ENCODE measurements at places on chromosomes 5 and 9. TPM values are rescaled to one million over a fixed set of nuclear protein-coding genes. Genes with fewer than 3 reads are reported as not detected.

Gene GABRA1
- not detected for total RNA-seq

DNA sequence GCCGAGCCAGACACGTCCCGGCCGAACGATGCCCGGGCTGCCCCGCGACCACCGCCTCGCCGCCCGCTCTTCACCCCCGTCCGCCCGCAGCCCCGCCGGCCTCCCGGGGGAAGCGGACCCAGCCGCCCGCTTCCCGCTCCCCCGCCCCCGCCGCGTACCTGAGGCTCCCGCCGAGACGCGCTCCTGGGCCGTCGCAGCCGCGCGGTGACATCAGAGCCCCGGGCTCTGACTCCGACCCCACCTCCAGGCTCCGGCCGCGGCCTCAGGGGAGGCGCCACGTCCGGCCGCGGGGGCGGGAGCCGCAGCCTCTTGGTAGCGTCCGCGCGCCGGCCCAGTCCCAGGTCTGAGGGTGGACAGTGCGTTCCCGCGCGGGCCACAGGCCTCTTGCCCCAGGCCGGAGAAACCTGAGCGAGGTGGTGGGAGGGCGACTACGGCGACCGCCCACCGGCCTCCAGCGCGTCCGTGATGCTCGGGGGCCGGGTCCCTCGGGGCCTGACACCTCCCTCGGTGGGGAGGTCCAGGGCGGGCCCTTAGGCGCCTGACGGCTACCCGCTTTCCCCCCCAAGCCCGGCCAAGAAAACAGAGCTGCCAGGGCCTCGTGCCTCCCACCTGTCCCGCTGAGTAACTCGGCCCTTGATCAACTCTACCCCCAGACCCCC is at the start of gene SHROOM1:
TSS of gene SHROOM1 (minus strand) at position 212 of the 659 bp plus-strand sequence. CDS start 4,507 bp downstream, outside the sequence.
- H3K27ac ChIP-seq, result peak within 1 kb of the TSS; percentile 56
- DNase-seq, result peak; percentile 98
- H3K36me3 ChIP-seq, result no peaks in the 10 kb centered on the region
- H3K4me3 ChIP-seq, result peak within 1 kb of the TSS; percentile 85
- peaks cover 6% of the 10 kb centered on the region for H3K4me1 ChIP-seq

GRCh38 chr5:88685591-88686541 is 197.1 kb downstream of the MEF2C start:
- H3K27me3 ChIP-seq, result peaks cover 100% of the 10 kb centered on the region
- H3K4me3 ChIP-seq, result no peak overlapping the region
- H3K36me3 ChIP-seq, result no peaks in the 10 kb centered on the region
- peaks cover 4% of the 10 kb centered on the region for H3K4me1 ChIP-seq

DNA sequence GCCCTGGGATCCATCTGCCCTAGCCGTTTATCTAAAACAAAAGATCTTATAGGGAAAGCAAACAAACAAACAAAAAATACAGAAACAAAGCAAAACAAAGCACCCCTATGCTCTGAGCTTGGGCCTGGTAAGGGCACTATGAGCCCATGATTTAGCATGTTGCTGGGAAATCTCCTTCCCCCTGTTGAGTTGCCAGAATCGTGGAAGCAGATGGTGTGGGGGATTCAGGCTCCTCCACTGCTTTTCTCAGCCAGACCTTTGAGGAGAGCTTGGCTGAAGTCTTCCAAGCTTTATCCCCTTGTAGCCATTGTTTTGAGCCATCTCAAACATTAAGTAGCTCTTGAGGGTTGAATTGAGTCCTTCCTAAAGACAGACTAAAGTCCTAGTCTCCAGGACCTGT is 29.9 kb downstream of the TMC1 start:
- H3K27me3 ChIP-seq, result no peaks in the 10 kb centered on the region
- no peak for DNase-seq
- H3K36me3 ChIP-seq, result no peaks in the 10 kb centered on the region
- no peak overlapping the region for H3K27ac ChIP-seq
- H3K4me3 ChIP-seq, result no peak overlapping the region

GRCh38 chr5:143251190-143251589 is 152.3 kb downstream of the NR3C1 start:
- no peaks in the 10 kb centered on the region for H3K36me3 ChIP-seq
- no peak overlapping the region for H3K27ac ChIP-seq
- H3K4me1 ChIP-seq, result peaks cover 18% of the 10 kb centered on the region

DNA sequence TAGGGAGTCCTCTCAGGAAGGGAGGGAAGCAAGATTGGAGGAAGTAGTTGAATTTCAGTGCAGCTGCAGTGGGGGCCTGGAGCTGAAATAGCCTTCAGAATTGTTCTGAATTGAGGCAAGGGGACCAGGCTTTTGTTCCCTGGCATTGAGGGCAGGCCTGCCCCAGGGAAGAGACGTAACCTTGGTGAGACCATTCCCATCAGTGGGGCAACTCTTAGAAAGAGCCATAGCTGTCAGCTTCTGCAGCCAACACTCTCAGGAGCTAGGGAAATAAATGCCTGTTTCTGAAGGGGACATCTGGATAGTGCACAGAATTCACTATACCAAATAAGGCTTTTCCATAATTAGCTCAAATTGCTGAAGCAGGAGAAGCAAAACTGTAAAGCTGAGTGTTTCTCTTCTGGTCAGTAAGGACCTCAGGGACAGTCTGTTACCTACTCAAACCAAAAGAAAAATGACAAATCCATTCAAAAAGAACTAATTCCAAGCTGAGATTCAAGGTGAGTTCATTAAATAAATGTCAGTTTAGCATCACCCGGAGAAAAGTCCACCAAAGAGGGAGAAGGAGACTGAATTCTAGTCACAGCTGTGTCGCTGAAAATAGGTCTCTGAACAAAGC is 44.0 kb downstream of the LYRM7 start:
- DNase-seq, result peak; percentile 17
- no peak overlapping the region for H3K27ac ChIP-seq
- H3K4me3 ChIP-seq, result no peak overlapping the region
- no peaks in the 10 kb centered on the region for H3K36me3 ChIP-seq
- H3K4me1 ChIP-seq, result peaks cover 3% of the 10 kb centered on the region

- H3K27ac ChIP-seq, result no peak overlapping the region
- no peaks in the 10 kb centered on the region for H3K27me3 ChIP-seq
- no peaks in the 10 kb centered on the region for H3K36me3 ChIP-seq
- DNase-seq, result no peak
Observed at GRCh38 chr9:105414947-105415661, 32.7 kb upstream of the FSD1L start.

- no peak overlapping the region for H3K4me3 ChIP-seq
- H3K27me3 ChIP-seq, result no peaks in the 10 kb centered on the region
- peaks cover 3% of the 10 kb centered on the region for H3K4me1 ChIP-seq
- H3K36me3 ChIP-seq, result no peaks in the 10 kb centered on the region
Observed at GRCh38 chr9:79357194-79357593, 214.6 kb upstream of the TLE4 start.

DNA sequence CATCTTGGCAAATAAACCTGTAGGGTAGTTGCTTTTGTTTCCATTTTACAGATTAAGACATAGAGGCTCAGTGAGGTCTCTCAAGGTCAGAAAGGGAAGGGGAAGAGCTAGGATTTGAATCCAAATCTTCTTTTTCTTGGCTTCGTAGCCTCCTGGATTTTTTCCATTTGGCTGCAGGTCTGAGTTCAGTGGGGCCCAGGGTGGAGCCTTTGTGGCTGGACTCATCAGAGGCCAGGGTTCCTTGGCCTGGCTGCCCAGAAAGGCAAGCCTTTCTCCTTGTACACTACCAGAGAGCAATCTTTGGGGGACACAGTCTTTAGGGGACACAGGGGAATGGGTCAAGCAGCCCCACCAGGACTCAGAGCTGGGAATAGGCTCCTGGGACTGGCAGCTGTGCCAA is 10.5 kb upstream of the TRAF1 start:
- peaks cover 59% of the 10 kb centered on the region for H3K4me1 ChIP-seq
- no peak for DNase-seq
- H3K27me3 ChIP-seq, result no peaks in the 10 kb centered on the region
